NCI-H1436 treated with DMSO at 0.1 percent for 48 hours (cell line): ENCODE measurements at places on chromosomes 2 and 18.

DNA sequence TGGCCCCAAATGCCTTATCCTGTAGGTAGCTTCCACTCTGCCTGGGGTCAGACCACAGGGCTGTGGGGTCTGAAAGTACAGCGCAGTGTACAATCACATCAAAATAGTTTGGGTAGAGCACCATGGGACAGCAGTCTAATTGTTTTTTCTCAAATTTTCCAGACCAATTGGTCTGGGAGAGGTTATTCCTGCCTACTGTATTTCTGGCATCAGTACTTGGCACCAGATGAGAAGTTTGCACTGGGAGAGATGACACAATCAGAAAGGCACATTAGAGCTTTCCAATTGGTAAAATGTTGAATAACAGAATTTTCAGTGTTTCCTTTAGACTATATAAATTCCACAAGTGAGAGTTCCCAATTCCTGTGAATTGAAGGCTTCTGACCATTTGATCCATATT, 30.9 kb upstream of the LRRTM1 start:
- DNase-seq, result no peak

GRCh38 chr18:66078925-66079800, 328.4 kb downstream of the CDH7 start:
- no peak for DNase-seq

DNA sequence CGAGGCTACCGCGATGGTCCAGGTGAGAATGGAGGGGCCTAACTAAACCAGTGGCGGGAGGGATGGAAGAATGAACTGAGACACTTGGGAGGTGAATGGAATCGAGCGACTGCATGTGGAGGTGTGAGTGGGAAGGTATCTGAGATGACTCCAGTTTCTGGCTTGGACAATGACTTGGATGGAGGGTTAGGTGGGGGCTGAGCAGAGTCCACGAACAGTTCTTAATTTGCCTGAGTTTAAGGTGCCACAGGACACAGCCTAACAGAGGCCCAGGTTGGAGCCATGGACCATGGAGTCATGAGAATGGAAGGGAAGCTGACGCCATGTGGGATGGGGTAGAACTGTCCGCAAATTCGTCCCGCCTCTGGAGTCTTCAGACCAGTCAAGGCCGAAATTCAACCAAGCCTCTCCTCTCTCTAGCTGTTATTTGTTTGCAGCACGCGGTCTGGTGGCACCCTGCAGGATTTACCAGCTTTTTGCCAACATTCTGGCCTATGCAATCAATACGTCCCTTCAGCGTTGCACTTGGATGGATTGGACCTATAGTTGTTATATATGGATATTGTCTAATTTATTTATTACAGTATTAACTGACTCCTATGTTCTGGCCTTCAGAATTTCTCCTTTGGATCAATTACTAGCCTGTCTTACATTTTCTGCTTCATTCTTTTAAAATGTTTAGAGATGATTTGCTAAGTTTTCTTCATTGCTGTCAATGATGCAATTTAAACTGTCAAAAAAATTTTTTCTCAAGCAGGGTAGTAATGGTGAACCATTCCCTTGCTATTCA, 940 bp upstream of the BOLA3 start:
- no peak for DNase-seq

GRCh38 chr2:174161490-174161889, 86.8 kb downstream of the OLA1 start:
- no peak for DNase-seq

GRCh38 chr2:27824401-27824800, 52.9 kb downstream of the MRPL33 start:
- no peak for DNase-seq
